ENCODE measurements at places on chromosomes 5 and 9.

DNA sequence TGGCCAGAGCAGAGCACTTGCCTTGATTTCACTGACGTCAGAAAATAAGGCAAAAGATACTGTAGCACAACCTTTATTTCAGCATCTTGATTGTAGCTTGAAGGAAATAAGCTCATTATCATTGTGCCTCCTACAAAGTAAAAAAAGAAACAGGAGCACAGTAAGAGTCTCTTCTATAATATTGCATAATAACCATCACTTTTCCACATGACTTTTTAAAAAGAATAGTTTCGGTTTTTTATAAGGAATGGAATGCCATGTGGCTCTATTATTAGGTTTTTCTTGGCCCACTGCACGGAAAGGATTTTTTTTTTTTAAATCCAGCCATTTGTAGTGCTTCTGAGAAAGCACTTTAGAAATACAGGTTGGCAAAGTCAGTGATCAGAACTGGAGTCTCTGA lies 655.3 kb downstream of the LRRC70 start:
- DNase-seq, result no peak

GRCh38 chr9:16664211-16664610 lies 206.3 kb downstream of the BNC2 start:
- no peak for DNase-seq

DNA sequence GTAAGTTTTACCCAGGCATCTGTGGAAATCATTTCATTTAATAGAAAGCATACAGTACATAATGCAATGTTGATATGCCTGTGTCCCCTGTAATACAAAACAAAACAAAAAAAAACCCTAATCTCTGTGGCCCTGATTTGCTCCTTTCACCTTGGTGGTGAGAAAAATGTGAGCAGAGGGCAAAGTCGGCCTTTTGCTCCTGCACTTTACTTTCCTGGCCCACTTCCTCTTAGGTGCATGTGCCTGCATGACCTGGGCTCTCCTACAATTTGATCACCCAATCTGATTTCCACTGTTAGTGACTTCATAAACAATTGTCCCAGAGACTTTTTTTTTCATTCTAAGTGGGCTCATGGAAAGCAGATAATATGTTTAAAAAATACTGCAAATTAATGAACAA lies 424.3 kb downstream of the SEMA5A start:
- DNase-seq, result no peak

DNA sequence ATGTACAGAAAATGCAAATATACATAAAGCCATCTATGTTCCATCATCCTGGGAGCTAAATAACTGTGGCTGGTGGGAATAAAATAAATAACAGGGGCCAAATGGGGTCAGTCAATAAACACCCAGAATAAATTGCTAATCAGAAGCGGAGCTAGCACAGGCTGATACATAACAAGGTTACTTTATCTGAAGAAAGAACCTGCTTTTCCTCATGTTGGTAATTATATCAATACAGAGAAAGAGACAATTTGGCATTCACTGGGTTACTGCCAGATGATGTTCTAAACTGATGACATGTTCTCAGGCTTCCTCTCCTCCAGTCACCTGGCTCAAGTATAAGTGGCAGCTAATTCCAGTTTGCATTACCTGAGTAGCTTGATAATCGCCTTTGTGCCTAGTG lies 144.9 kb upstream of the CD180 start:
- DNase-seq, result no peak

DNA sequence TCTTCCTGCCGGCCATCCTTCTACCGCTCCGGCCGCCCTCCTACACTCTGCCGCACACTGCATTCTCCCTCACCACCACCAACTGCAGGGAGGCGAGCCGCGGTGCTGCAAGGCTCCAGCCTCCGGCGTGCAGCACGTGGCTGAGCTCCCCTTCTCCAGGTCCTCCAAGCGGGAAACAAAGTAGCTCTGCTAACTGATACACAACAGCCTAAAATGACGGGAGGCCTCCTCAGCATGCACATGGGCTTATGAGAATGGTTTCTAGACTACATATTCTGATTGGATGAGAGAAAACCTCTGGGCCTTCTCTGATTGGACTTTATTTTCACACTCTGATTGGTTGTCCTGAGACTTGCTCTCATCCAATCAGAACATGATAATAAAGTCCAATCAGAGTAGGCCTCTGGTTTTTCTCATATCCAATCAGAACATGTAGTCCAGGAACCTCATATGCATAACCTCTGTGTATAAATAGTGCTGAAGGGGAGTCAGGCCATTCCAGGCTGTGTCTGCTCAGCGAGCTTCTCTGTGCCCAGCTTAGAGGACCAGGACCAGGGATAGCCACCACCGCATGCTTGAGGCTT lies 27.0 kb upstream of the ZNF354B start:
- DNase-seq, result no peak

DNA sequence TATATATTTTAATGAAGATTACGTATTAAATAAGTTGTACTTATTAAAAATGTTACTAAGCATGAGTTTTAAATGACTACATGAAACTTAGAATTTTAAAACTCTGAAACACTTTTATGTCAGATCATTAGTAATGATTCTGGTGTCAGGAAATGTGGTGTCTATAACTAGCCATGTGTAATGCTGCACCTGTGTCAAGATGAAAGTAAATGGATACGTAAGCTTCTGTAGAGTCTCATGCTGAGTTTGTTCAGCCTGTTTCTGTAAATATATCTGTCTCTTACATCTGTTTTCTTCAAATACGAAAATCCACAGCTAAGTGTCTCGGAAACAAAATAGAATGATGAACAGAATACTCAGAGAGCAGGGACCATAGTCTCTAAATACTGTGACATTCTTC lies 278.0 kb upstream of the SMC2 start:
- DNase-seq, result no peak

- no peak for DNase-seq
Measured at GRCh38 chr9:27659571-27659970, 86.3 kb upstream of the C9orf72 start.

DNA sequence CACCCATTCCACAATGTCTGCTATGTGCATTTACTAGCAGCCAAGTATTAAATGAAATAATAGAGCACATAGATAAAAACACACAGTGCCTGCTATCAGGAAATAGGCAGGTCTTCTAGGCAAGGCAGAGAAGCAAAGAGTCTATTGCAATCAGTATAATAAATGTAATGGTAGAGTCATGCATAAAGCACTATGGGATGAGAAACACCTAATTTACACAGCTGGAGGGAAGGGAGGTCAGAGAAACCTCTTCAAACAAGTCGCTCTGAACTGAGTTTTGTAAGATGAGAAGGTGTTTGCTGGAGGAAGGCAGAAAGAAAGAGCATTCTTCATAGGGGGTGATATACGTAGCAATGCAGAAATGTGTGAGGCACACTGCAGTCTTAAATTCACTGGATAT lies 341.0 kb upstream of the DMAC1 start:
- no peak for DNase-seq

DNA sequence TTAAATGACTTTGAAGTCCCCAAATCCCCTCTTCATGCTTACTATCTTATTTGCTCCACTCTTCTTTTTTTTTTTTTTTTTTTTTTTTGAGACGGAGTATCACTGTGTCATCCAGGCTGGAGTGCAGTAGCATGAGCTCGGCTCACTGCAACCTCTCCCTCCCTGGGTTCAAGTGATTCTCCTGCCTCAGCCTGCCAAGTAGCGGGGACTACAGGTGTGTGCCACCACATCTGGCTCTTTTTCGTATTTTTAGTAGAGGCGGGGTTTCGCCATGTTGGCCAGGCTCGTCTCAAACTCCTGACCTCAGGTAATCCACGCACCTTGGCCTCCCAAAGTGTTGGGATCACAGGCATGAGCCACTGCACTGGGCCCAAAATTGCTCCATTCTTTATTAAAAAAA lies 51.0 kb downstream of the ST8SIA4 start:
- no peak for DNase-seq

DNA sequence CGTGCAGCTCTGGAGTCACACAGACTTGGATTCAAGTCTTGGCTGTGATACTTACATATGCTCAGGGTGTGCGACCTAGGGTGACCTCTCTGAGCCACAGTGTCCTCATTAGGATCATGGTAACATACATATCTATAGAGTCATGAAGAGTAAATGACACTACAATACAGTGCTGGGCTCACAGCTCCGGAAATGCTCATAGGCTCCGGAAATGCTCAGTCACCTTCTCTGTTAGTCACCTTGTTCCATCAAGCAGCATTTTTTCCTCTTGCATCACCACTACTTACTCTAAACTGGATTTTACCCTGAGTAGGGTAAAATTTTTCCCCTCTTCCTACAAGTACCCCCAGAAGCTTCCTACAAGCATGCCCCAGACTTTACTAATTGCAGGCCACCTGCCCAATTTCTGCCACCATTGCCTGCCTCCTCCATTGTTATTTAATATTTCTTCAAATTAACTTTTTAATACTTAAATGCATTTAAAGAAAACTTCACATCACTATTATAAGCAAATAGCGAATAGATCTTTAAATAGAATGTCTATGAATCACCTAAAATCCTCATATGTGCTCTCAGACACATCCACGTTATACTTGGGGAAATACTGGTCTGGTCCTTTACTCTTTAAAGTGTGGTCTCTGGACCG lies 147.6 kb upstream of the SPRY4 start:
- no peak for DNase-seq

GRCh38 chr5:178241688-178242231 lies 9.2 kb upstream of the PHYKPL start:
- no peak for DNase-seq

DNA sequence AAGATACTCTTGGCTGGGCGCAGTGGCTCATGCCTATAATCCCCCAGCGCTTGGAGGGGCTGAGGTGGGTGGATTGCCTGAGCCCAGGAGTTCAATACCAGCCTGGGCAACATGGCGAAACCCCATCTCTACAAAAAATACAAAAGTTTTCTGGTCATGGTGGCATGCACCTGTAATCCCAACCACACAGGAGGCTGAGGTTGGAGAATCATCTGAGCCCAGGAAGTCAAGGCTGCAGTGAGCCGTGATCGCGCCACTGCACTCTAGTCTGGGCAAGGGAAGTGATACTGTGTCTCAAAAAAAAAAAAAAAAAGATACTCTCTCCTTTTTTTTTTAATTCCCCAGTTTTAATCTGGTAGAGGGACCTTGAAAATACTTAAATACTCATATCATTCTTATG lies 15.0 kb downstream of the ANKRD33B start:
- no peak for DNase-seq

GRCh38 chr9:98887918-98888510 lies 55.7 kb upstream of the COL15A1 start:
- no peak for DNase-seq

DNA sequence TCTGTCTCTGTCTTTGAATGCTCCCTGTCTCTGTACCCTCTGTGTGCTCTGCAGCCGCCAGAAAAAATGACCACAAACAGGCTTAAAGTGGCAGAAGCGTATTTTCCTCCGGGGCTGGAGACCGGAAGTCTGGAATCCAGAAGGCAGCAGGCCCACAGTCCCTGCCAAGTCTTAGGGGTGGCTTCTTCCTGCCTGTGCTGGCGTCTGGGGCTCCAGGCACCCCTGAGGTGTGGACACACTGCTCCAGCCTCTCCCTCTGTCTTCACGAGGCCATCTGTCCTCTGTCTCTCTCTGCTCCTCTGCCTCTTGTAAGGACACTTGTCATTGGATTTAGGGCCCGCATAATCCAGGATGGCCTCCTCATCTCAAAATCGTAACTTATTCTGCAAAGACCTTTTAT lies 298.4 kb upstream of the IRX4 start:
- DNase-seq, result no peak

GRCh38 chr5:157640406-157641066 lies 11.7 kb downstream of the SOX30 start:
- DNase-seq, result no peak

DNA sequence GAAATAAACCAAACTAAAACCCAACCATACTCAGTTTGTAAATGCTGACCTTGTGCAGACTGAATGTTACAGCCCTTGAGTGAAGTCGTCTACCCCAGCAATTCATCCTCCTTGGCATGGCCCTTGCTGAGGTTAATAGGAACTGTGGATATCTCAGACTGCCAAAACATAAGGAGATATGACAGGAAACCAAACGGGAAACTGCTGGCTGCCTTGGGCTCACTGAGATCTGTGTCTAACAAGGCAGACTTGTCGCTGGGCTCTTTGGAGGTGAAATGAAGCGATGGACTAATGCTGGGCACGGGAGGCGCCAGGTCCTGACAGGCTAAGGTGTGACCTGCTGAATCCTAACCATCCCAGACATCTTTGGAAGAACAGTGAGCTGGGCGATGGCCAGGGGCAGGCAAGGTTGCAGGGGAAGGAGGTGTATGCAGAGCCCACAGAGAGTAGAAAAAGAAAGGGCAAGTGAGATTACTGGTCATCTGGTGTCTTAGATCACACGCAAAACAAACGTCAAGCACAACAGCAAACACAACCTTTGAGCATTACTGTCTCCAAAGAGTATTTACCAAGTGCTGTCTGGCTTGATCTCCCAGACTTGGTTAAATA lies 44.6 kb upstream of the ALDH1A1 start:
- no peak for DNase-seq
